ENCODE measurements at places on chromosomes 5 and 9.

DNA sequence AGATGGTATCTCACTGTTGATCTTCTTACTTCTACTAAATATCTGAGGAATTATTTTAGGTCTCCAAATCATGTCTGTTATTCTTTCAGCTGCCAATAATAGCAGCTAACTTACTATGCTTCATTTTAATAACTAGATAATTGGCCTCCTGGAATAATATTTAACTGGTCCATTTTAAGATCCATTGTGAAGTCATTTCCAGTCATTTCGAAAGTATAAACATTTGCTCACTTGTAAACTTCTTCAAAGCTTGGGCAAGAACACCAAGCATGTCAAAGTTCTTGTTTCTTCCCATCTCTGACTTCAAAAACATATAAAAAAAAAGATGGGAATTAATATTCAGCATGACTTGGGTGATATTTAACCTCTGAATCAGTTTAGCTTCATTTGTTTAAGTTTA is 61.4 kb upstream of the MRPS30 start:
- no peak for DNase-seq

DNA sequence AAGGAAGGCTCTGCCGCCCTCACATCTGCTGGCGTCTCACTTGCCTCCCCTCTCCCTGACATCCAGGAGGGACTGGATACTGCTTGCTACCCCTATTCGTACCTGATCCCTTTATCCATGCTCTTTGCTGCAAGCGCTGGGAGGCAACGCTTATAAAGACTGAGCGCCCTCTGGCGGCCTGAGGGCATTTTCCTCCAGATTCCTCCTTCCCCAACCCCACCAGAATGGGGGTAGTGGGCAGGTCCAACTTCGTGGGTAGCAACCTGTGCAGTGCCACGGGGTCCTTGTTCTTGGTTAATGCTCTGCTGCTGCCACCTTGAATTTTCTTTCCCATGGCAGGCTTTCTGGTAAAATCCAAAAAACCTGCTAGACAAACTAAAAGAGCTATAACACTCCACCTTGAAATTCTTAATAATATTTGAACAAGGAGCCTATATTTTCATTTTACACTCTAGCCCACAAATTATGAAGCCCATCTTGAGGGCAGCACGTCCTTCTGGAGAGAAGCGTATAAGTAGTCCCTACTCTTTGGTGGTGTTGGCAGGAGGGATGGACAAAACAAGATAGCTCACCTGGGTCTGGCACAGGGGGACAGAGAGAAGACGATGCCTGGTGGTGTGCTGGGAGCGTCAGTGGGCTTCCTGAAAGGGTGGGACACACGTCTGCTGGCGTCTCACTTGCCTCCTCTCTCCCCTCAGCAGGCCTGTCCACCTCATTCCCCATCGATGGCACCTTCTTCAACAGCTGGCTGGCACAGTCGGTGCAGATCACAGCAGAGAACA is 52.5 kb downstream of the JADE2 start:
- peak; percentile 66 for DNase-seq

DNA sequence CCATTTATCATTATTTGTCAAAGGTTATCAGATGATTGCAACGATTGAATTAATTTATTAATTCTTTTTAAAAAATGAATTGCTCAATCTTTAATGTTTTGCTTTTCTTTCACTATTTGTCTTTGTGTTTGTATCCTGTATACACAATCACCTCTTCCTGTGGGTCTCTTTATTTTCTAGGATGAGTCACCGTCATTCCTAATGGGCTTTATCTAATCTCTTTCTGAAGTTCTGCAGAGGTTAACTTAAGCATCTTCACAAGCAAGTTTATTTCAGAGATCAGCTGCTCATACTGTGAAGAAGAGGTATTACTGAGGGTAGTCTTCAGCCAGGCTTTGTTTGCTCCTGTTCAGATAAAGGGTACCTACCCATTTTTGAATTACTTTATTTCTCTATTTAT is 323.9 kb downstream of the NNT start:
- no peak for DNase-seq

- peak; percentile 46 for DNase-seq
These were observed 12.5 kb downstream of the CARD6 start for GRCh38 chr5:40853632-40854192.

DNA sequence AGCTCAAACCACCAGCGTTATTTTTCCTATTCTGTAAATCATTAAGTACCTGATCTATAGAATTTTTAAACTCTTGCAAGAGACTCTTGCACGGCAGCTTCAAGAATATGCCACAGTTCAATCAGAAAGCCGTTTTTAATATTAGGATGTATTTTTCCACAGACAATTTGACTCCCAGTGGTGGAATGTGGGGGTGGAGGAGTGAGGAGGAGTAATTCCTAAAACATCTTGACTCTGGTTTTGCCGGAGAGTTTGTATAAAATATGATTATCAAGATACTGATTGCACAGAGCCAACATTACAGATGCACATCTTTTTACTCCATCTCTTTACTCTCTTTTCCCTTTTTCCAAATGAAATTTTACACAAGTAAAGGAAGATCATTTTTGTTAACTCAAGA is 288.3 kb downstream of the ENC1 start:
- no peak for DNase-seq

- DNase-seq: no peak
These were observed 237.4 kb upstream of the DMAC1 start for GRCh38 chr9:8036914-8037524.

DNA sequence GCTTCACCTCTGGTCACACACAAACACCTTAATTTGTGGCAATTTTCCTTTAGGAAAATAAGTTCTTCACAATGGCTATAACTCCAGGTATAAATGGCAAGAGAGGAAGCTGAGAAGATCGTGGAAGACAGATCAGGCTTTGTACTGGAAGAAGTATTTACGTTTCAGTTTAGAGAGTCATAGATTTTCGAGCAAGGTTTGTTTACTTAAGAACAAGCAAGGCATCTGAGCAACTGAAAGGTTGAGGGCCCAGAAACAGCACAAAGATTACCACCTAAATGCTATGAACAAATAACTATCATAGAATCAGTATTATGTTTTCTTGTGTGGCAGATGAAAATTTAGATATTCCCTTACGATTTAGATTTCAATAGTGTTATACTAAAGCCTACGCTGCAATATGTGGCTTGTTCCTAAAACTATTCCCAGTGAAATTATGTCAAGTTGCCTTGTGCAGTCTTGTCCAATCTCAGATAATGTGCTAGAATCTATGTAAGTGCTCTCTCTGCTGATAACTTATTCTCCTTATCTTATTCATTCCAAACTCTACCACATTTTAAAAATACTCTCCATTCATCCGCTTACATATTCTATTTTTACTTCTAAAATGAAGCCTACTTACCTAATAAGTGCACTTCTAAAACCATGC is 6.7 kb downstream of the SLCO4C1 start:
- DNase-seq: peak; percentile 43

- peak; percentile 8 for DNase-seq
These were observed 66.5 kb downstream of the LHX2 start for GRCh38 chr9:124077915-124078572.

GRCh38 chr5:102998224-102998623 is 121.7 kb downstream of the GIN1 start:
- DNase-seq: no peak

DNA sequence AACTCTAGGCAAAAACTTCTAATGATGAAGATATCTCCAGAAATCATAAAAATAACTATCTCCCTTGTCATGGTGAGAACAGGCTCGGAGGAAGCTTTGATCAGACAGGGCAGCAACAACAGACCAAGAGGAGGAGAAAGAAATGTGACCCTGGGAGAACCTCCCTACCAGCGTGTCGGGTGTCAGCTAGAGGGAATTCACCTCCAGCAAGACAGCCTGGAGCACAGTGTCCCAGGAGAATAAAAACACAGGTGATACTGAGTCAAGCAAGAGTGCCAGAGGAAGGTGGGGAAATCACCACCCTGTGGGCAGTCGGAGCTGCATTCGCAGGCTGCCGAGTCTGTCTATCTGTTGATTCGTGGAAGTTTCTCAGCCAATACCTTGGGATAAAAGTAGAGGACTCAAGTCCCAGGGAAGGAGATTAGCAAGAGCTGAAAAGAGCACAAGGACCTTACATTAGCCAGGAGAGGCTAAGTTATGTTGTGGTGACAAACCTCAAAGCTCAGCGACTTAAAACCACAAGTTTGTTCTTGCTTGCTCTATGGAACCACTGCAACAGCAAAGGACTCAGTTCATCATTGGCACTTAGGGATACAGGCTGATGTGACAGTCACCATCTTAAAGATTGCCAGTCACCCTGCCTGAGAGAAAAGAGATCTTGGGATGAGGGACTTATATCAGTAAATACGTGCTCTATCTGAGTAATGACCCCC is 598.3 kb downstream of the CCDC171 start:
- no peak for DNase-seq

DNA sequence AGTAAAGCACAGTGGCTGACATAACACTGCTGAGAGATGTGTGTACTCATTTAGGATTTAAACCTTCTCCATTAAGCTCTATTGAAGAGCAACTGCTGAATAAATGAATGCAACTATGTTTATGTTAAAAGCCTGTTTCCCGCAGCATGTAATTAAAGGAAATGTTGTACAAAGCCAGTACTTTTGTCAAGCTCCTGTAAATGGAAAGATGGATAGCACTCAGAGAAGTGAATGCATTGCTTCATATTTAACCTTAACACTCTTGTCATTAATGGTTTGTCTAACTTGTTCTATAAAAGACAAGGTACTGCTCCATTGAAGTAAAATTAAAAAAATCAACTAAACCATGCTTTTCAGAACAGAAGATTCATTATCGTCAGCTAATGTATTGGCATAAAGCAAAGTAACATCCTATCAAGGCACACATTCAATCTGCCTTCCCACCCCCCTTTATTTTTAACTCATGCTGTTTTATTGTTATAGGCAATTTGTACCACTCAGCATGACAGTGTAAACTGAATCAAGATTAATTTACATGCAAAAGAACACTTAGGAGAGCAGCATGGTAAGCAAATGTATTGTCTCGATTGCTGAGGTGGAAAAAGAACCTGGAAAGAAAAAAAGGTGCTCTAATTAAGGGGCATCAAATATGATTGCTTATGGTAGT is 240.9 kb upstream of the TBCA start:
- DNase-seq: no peak
